T-helper 2 cell treated with Interferon-gamma antibody and Interleukin-4, amounts not matched to agents 5 μg/mL and 100 μg/mL, for 36 hours (primary cell): ENCODE measurements at places on chromosomes 13 and 19.

DNA sequence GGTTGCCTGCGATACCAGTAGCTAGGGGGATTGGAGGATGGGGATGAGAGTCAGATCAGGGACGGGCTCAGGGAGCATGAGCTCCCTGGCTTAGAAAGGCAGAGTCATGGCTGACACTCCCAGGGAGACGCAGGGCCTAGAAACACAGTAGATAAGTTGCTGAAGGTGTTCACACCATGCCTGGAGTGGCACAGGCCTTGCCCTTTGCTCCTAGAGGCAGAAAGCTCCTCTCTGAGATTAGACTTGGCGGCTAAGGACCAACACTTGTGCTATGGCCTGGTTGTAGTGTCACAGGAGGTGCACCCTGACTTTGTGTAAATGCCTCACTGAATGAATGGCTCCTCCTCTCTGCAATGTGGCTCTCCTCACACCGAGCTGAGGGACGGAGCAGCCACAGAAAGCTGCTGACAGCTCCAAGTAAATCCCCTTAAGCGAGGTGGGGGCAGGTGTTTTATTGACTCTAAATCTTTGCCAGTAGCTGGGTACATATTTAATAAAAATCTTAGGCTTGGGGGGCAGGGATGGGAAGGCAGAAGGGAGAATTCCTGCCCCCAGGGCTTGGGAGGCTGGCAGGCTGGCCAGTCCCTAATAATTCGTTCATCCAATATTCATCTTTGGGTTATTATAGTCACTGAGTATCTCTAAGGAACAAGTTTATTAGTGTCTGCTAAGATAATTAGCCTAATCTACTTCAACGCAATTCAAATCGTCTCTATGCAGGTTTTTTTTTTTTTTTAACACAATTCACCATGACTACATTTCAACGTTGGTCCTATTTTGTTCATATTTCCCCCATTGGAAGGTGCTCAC lies 54.9 kb downstream of the SIAH3 start:
- DNase-seq: no peak

- DNase-seq: no peak
Measured at GRCh38 chr19:14113762-14114414, 3.7 kb downstream of the PRKACA start.

DNA sequence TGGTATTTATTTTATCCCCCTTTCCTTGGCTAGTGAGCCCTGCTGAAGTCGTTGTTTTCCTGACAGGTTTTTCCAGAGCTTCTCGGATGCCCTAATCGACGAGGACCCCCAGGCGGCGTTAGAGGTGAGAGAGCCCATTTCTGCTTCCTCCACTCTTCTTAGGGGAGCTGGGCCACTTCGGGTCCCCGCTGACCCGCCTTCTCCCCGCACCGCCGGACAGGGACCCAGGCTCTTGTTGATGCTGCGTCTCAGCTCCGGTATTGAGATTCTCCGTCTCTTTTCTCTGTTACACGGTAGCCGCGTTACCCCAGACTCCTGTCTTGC lies 306 bp downstream of the SUGT1 start:
- DNase-seq: no peak

DNA sequence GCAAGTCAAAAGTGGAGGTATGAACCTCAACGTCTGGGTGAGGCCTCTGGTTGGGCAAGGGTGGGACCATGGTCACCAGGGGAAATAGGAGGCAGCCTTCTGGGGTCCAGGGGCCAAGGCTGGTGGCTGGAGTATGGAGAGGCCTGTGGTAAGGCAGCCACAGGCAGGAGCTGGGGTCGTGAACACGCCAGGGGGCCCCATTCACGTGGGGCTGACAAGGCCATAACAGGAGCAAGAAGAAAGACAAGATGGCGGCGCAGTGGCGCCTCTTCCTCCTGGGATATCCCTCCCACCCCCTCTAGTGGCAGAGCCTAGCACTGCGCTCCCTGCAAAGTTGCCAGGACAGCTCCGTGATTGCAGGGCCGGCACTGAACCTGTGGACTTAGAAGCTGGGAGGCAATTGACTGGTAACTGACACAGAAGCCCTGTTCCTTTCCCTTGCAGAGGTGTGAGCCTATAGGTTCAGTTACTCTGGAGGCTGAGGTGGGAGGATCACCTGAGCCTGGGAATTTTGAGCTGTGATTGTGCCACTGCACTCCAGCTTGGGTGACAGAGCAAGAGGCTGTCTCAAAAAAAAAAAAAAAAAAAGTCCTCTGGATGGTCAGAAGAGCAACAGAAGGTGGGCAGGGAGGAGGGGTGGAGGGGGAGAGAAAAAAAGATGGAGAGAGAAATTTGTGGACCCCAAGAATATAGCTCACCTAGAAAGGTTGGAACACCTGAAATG lies 19.7 kb upstream of the EDDM13 start:
- peak; percentile 41 for DNase-seq

GRCh38 chr13:54647275-54647674 lies 1618.7 kb downstream of the OLFM4 start:
- no peak for DNase-seq

DNA sequence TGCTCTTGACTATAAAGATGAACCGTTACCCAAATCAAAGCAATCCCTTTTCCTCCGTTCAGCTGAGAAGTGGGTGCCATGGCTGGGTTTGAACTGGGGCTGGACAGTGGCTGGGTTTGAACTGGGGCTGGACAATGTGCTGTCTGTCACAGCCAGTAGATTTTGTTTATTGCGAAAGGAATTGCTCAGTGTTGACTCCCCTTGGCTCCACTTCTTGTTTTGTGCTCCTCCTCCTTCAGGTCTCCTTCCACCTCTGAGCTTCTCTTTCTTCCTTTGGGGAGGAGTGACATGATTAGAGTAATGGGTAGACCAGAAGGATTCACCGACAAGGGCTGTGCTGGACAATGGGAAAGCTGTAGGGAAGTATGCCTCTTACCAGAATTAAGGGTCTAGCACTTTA lies 19.4 kb upstream of the MBNL2 start:
- DNase-seq: no peak

- DNase-seq: no peak
Measured at GRCh38 chr19:38033658-38034491, 126.9 kb downstream of the SIPA1L3 start.

DNA sequence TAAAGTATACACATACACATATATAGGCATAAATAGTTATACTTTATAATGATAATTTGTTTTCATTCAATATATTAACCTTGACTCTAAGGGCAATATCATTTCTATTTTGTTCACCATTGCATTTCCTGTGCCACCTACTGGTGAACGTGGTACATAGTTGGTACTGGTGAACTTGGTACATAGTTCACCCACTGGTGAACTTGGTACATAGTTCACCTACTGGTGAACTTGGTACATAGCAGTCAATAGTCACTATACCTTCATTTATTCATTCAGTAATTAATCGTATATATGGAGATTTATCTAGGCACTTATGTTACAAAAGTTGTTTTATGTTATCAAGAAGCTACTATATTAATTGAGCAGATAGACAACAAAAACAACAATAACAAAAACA lies 172.6 kb upstream of the ATXN8OS start:
- DNase-seq: no peak

GRCh38 chr19:46530636-46531035 lies 35.0 kb upstream of the PNMA8B start:
- DNase-seq: no peak

GRCh38 chr13:83153848-83154247 lies 728.4 kb downstream of the SLITRK1 start:
- no peak for DNase-seq

DNA sequence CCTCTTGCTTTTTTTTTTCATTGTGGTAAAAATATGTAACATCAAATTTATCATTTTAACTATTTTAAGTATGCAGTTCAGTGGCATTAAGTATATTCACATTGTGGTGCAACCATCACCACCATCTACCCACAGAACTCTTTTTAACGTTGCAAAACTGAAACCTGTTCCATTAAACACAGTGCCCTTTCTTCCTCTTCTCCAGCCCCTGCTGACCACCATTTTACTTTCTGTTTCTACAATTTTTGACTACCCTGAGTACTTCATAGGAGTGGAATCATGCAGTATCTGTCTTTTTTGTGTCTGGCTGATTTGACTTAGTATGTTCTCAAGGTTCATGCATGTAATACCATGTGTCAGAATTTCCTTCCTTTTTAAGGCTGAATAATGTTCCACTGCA lies 153.1 kb downstream of the FGF9 start:
- DNase-seq: no peak

DNA sequence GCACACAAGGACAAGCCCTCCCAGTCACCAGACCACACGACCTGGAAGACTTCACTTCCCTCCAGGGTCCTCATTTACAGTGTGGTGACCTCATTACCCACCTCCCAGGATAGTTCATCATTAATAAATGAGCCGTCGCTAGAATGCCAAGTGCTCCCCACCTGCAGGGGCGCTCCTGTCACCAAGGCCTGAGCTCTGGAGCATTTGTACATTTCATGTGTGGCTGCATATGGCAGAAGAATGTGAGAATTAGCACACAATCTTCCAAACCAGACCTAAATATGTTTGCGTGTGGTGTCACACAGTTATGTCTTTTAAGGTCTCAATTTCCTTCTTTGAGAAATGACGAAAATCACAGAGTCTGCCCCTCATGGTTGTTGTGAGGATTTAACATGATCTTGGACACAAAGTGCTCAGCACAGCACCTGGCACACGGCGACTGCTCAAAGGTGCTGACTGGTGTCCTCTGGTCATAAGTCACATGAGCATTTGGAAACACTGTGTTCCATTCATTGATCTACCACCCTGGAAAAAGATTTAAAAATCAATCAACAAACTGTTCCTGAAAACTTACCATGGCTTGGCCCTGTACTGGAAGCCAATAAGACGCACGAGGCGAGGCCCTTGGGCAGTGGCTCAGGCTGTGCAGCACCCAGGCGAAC lies 150.6 kb upstream of the SPACA7 start:
- DNase-seq: no peak

DNA sequence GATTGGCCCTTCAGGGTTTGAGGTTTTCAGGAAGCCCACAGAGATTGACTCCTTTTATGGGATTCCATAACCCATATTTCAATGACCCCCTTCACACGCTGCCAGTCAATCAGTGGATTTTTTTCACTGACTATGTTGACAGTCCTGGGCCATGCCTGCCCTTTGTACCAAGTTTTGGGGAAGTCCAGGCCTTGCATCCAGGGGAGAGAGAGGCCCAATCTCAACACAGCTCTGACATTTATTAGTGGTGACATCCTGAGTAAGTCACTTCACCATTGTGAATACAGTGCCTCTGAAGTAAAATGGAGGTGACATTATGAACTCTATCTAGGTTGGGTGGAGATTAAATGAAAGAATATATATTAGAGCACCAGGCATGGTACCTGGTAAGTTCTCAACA lies 181.1 kb downstream of the NUFIP1 start:
- DNase-seq: no peak

- no peak for DNase-seq
Measured at GRCh38 chr13:30391956-30392680, 30.2 kb upstream of the UBE2L5 start.

GRCh38 chr13:49579501-49579900 lies 5.9 kb downstream of the RCBTB1 start:
- no peak for DNase-seq

DNA sequence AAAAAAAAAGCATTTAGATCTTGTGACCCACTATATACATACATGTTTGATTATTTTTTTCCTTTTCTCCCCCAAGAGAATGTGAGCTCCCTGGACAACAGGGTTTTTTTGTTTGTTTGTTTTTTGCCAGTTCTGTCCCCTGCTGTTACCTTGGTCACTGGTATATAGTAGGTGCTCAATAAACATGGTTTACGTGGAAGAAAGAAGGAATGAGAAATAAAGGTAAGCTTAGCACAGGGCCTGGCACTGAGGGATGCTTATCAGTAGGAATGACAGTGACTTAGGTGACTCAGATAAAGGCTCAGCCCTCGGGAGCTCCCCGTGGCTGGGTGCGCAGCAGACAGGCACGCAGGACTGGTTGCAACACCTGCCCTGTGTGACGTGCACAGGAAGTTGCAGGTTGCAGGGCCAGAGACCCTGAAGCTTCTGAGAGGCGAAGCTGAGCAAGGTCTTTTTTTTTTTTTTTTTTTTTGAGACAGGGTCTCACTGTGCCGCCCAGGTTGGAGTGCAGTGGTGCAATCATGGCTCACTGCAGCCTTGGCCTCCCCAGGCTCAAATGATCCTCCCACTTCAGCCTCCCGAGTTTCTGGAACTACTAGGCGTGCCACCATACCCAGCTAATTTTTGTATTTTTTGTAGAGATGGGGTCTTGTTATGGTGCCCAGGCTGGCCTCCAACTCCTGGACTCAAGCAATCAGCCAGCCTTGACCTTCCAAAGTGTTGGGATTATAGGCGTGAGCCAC lies 10.3 kb upstream of the PAK4 start:
- DNase-seq: no peak

DNA sequence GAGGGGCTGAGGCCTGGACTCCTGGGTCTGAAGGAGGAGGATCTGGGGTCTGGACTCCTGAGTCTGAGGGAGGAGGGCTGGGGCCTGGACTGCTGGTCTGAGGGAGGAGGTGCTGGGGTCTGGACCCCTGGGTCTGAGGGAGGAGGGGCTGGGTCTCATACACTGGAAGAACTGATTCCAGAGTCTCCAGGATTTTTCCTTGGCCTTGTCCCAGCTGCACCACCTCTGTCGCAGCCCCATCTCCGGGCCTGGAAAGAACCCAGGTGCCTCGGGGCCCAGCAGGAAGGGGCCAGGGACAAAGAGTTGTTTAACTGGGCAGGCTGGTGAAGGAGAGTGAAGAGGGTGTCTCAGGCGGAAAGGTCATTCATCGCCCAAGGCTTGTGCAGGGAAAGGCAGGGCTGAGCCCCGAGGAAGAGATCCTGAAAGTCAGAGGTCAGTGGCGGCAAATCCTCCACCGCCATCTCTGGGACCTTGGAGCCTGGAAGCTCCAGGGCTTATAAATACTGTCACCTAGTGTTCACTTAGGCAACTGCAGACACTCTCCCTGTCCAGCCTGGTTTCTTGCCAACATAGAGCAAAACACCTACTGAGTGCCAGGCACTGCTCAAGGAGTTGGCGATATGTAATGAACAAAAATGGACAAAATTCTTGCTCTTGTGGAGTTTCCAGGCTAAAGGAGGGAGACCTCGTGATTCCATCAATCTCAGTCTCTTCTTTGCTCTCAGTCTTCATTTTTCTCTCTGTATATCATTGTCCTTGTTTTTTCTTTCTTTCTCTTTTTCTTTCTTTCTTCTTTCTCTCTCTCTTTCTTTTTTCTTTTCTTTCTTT lies 4.4 kb upstream of the KCNN4 start:
- peak; percentile 53 for DNase-seq

DNA sequence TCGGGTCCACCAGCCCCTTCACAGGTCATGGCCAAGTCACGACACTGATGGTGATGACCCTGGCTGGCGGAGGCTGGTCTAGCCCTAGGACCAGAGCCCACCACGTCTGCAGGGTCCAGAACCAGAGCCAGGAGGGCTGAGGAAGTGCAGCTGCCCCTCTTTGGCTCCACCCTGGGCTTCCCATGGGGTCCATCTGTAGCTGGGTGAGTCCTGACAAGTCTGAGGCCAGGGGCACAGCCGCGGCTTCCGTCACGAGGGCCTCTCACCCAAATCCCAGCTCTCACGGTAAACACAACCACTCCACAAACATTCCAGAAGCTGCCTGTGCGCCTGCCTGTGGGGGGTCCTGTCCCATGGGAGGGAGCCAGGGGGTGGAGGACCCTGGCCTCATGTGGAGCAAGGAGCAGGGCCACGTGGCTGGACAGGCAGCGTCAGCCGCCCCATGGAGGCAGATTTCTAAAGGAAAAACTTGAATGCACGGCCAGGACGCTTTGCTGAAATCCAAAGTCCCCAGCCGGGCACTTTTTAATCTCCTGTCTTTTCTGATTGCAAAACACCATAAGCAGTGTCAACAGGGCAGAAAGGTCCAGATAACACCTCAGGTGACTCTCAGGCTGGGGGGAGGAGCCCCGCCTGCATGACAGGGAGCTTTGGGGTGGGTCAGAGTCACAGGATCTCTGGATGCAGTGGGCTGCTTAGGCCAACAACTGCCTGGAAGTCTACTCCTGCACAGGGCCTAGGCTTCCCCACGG lies 29.9 kb downstream of the CEBPG start:
- DNase-seq: no peak

GRCh38 chr19:31955884-31956283 lies 389.5 kb upstream of the ZNF507 start:
- DNase-seq: no peak
